ENCODE measurements at places on chromosomes 4 and X.

DNA sequence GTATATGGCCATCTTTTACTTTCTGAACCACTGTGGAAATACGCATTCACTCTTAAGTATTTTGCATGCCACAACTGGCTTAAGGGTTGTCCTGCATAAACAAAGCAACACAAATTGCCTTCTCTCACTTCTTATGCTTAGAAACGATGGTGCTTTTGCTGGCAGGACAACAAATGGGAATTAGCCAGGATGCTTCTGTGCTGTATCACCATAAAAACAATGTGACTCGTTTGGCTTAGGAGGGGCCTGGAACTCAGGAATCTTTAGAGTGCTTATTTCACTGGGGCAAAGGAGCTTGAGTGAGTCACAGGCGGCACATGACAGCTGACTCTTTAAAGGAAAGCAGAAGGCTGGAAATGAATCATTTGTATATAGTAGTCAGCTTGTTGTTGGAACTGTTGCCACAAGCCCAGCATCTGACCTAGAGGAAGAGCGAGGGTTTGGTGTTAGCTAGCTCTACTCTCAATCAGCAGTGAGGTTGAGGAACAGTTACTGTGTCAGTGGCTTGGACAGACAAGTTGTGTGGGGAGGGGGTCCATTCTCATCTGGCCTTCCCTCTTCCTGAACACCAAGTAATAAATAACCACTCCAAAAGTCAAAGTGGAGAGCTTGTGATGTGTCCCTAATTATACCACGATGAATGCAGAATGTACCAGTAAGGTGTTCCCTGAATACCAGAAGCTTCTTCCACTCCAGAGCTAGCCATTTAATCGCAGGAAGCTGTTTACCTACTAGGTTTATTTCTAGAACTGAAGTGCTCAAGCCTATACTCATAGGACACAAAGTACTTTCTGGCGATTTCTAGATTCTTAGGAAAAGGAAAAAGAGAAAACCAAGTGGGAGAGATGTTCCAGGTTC is 293.1 kb downstream of the CAMK2D start:
- DNase-seq = no peak

DNA sequence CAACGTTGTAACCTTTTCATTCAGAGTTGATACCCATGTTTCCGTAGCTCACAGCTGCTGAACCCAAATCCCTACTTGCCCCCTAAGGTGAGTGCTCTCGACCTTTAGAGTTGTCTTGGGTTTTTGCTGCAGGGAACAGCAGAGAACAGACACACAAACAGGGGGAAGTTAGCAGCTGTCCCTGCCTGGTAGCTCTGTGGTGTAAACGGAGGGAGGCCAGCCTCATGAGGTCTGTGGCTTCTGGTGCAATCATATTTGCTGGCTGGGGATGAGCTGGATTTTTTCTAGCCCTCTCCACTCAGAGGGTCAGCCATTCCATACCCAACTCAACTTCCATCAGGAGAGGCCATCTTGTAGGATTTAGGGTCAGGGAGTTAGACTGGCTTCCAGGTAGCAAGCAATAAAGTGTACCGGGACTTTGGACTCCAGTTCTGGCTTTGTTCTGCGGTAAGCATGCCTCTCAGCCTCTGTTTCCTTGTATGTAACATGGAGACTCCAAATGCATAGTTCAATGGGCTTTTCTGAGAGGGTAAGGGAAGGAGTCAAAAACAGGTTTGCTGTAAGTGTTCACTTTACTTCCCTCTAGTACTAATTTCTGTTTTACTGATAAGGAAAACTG is 218.9 kb downstream of the MID1IP1 start:
- no peak for DNase-seq

DNA sequence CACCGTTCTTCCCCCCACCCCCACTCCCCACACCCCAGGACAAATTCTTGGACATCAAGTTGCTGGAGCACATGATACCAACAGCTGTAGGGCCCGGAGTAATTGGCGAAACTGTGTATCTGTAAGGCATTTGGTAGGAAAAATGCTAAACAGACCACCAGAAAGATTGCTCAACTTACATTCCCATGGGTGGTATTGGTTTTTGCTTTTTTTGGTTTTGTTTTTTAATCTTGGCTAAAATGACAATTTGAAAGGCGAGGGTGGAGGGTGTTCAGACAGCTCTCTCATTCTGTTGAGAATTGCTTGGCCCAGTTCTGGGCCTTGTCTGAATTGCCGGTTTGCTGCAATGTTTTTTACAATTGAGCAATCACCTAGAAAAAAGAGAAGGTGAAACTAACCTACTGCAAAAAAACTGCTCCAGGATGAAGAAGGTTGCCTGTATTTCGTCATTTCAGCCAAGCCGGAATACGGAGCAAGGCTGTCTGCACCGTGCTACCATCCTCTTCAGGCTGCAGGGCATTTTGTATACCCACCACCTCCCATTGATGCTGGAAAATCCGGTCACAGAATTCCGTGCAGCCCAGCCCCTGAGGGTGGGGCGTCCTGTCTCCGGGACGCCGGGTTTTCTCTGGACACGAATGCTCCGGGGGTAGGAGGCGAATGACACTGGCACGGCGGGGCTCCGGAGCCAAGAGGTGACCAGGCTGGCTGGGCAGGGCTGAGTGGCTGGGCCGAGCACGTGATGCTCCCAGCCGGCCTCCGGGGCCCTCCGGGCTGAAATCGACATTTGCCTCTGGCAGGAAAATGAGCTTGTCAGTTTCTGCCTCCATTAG is at the start of gene CLCN4:
TSS of gene CLCN4 (plus strand) at position 777 of the 833 bp plus-strand sequence. CDS start 28,058 bp downstream, outside the sequence.
- DNase-seq = no peak

- DNase-seq = no peak
These were observed 33.2 kb downstream of the HMX1 start for GRCh38 chr4:8838296-8838960.

DNA sequence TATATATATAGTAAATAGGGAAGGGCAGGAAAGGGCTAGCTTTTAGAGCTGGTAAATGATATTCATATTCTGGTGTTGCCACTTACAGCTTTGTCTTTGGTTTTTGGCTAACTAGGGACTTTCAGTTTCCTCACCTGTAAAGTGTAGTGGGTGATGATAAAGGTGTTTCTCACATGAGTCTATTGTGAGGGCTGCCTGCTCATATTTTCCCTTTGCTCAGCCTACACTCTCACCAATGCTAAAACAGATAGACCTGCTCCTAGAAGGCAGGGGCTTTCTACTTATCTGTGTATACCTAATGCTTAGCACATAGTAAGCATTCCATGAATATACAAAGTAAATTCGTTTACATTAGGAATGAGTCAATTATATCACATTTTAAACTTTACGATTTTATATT is 137.2 kb upstream of the HS3ST1 start:
- DNase-seq = no peak

DNA sequence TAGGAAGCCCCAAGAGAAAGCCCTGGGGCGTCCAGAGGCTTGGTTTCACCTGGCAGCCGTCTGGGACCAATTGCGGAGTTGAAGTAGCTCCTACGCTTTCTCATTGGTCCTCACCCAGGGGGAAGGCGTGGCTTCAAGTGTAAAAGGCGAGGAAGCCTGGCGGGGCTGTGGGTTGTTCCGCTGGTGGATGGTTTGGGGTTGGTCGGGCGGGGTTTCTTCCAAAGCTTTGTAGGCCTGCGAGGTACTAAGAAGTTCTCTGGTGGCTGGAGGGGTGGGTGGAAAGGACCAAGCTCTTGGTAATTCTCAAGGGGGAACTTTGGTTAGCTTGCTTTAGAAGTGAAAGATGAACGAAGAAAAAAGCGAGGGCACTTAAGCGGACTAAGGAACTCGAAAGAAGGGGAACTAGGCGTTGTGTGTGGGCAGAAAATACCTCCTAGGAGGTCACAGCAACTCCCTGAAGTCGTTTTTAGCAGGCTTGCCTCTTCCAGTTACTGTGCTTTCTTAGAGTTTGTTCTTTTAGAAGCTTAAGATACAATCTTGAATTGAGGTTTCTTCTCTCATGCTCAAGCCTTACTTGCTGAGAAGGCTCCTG is 36.6 kb downstream of the CCNG2 start:
- no peak for DNase-seq

DNA sequence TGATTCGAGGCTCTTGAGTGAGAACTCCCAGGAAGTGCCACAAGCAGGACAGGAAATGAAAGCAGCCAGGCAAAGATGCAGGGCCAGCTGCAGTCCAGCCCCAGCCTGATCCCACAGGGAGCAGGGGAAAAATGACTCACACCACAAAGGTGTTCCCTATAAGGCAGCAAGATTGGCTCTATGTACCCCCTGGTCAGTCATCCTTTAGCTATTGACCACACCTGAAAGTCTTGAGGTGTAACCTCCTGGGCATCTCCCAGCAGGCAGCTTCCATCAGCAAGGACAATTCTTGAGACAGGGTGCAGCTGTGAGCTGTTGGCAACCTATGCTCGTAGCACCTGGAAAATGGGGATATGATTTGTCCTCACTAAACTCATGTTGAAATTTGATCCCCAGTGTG is 27.9 kb upstream of the EXOC1L start:
- DNase-seq = no peak

DNA sequence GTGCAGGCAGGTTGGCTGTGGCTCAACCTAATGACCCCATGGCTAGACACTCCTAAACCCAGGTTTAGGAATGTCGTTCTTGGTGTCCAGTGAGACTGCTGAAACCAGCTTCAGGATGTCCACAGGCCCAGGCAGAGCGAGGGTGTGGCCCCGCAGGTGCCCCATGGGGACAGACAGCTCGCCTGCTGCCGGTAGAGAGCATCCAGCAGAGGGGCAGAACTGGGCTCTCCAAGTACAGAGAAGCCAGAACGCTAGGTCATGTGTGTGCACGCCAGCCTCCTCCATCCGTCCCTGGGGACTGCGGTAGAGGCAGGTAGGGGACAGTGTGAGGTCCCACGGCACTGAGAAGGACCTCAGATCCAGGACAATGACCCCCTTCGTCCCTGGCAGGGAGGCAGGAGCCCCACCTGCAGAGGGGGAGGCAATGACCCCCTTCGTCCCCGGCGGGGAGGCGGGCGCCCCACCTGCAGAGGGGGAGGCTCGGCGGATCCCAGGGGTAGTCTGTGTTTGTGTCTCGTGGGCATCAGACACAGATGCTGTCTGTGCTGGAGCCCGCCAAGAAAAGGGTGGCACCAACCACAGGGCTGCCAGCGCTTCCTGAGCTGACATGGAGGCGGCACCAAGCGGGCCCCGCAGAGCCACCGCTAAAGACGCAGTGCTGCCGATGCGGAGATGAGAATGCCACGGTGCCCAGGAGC is 118.4 kb downstream of the FAM53A start:
- no peak for DNase-seq

GRCh38 chr4:53608649-53609048 is 17.4 kb upstream of the LNX1 start:
- DNase-seq = no peak

DNA sequence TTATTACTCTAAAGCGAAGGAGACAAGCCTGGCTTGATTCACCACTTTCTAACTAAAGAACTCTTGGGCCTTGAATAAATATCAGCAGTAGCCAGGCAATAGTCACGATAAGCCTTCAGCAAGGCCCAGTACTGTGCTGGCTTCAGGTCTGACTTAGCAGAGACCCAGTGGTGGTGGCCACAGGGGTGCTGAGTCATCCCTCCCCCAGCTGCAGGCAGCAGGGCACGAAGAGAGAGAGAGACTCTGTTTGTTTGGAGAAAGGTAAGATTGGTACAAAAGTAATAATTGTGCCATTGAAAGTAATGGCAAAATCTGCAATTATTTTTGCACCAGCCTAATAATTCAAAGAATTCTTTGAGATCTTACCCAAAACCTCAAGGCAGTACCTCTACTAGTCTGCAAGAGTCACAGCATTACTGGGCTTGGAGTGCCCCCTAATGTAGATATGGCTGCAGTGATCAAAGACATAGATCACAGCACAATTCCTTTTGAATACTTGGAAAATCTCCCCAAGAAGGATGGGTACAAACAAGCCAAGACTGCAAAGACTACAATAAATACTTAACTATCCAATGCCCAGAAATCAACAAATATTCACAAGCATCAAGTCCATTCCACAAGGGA is 159.5 kb upstream of the USP38 start:
- no peak for DNase-seq

- DNase-seq = no peak
These were observed 208.9 kb downstream of the NWD2 start for GRCh38 chr4:37453281-37453998.

GRCh38 chrX:150456466-150456865 is 93.3 kb downstream of the MAMLD1 start:
- no peak for DNase-seq

GRCh38 chrX:96551322-96551872 is 133.2 kb upstream of the DIAPH2 start:
- DNase-seq = no peak

- no peak for DNase-seq
These were observed 26.7 kb upstream of the ING2 start for GRCh38 chr4:183478123-183478522.

DNA sequence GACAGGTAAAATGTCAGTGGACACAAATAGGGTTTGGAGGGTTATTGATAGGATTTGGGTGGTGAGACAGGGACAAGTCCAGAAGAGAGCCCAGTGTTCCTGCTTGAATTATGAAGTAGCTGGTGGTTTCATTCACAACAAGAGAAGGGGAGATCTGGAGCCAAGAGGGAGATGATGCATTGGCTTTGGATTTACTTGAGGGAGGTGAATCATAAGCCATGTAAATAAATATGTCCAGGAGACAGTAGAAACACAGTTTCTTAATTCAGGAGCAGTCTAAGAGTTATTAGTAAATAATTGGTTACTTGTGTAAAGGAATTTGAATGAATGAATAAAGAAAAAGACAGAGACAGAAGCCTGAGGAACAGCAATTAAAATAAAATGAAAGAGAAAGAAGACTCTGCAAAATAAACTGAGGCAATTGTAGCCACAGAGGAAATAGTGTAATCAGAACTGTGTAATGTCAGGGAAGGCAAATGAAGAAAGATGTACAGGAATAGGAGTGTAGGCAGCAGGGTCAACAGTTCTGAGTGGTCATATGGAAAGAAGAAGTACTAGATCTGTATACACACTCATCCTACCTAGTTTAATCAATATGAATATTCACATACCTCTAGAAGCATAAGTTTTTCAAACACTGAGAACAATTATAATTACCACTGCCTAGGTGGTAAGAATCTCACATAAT is 50.2 kb upstream of the CXCL8 start:
- DNase-seq = no peak

DNA sequence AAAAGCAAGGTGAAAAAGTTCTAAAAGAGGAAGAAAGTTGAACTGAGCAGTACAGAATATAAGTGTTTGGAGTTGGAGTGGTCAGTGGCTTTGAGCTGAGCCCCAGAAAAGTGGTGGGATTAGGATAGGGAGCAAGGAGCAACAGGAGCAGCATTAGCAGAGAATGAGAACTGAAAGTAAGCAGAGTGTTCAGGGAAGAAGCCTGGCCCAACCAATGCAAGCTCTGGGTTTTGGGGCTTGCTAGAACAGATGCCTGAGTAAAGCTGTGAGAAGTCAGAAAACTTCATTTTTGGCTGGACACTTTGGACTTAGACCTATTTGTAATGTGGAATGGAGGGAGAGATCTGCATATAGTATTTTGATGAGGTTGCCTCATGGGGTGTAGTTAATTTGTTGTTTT is 17.8 kb downstream of the JADE1 start:
- DNase-seq = no peak

GRCh38 chr4:13399257-13399656 is 84.9 kb downstream of the RAB28 start:
- no peak for DNase-seq
